ENCODE measurements at places on chromosomes 1 and 21. TPM values are rescaled to one million over a fixed set of nuclear protein-coding genes. Genes with fewer than 3 reads are reported as not detected.

- no peak for DNase-seq
Observed at GRCh38 chr1:88595355-88596002, 88.6 kb upstream of the PKN2 start.

Gene LCE1E
- not detected for polyA plus RNA-seq

GRCh38 chr1:219171192-219171935 is 2.3 kb upstream of the LYPLAL1 start:
- DNase-seq: no peak

DNA sequence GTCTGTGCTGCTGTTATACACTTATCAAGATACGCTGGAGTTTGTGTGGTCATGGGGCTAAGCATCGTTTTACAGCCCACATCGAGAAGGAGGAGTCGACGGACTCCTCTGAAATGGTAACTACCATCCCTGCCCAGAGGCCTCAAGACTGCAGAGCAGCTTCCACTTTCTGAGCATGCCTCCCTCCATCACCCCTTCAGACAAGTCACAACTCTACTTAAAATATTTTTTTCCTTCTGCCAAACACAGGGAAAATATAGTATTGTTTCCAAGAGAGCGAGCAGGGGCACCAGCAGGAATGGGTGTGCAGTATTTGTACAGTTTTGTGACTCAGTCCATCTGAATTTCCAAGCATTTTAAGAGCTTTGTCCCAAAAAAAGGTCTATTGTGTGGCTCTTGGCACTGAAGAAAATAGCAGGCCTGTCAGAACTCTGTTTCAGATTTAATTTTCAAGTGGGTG is 14.1 kb downstream of the EVA1C start:
- DNase-seq: no peak

DNA sequence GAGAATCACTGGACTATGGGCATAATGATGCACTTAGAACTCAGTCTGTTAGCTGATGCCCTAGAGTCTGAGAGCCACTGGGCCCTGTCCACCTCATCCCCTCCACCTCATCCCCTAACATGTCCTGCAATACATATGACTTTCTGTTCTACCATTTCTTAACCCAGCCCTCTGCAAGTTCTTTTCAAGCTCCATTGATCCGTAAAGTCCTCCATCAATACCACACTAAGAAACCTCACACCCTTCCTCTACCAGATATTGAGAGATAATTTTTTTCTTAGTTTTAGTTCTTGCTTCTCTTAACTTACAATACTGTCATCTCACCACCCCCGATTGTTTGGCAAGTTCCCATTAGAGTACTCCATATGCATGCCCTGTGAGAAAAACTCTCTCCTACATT is 22.1 kb downstream of the FCRL4 start:
- no peak for DNase-seq

GRCh38 chr1:28208818-28209441 is 23.9 kb downstream of the DNAJC8 start:
- peak; percentile 59 for DNase-seq

Gene S100A13
- 17.1 TPM for polyA plus RNA-seq

DNA sequence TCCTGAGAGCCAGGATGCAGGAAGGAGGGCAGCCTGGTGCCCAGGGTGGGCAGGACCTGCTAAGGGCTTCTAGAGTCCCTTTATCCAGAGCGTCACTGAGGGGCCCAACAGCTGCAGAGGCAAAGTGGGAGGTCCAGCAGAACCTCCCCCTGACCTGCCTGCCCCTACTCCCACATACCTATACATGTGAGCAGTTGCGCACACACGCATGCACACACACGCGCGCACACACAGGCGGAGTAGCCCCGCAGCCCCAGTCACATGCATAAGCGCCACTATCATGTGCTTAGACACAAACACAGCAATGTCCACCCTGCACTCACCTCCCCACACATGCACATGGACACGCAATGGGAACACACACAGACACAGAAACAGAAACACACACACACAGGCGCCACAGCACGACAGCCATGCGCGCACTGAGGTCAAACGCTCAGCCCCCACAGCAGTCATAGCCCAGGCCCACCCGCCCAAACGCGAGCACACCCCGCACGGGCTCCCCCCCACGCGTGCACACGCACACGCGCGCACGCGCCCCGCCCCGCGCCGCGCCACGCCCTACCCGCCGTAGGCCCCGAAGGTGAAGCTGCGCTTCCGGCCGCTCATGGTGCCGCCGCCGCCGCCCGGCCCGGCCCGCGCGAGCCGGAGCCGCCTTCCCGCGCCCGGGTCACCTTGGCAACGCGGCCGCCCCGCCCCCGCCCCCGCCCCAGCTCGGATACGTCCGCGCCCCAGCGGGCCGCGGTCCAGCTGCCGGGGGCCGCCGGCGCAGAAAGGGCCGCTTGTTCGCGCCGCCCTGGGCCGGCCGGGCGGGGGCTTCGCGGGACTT is 17.7 kb downstream of the RAP1GAP start:
- DNase-seq: peak; percentile 96

Gene GJB3
- polyA plus RNA-seq: not detected

DNA sequence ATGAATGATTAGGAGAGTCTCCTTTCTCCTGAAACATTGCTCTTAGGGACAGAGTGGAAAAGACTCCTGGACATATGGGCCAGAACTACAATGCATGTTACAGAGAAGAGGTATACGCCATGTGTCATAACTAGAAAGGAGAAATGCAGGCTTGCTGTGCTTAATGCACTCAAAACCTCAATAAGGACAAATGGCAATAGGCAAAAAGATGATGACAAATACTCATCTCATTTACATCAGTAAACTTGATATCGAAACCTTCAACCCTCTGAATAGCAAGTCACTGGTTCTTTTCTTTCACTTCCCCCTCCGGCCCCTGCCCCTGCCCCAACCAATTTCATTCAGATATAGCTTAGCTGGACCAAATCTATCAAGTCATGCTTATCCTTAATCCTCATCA is 1.9 kb upstream of the GPR88 start:
- no peak for DNase-seq

Gene TSSK3
- polyA plus RNA-seq: 0.28 TPM

Gene MIXL1
- not detected for polyA plus RNA-seq

- DNase-seq: no peak
Observed at GRCh38 chr21:46036696-46037330, 55.2 kb downstream of the COL6A1 start.

Gene ATP1A4
- not detected for polyA plus RNA-seq

GRCh38 chr1:185991266-185991665 is 257.1 kb downstream of the HMCN1 start:
- no peak for DNase-seq

DNA sequence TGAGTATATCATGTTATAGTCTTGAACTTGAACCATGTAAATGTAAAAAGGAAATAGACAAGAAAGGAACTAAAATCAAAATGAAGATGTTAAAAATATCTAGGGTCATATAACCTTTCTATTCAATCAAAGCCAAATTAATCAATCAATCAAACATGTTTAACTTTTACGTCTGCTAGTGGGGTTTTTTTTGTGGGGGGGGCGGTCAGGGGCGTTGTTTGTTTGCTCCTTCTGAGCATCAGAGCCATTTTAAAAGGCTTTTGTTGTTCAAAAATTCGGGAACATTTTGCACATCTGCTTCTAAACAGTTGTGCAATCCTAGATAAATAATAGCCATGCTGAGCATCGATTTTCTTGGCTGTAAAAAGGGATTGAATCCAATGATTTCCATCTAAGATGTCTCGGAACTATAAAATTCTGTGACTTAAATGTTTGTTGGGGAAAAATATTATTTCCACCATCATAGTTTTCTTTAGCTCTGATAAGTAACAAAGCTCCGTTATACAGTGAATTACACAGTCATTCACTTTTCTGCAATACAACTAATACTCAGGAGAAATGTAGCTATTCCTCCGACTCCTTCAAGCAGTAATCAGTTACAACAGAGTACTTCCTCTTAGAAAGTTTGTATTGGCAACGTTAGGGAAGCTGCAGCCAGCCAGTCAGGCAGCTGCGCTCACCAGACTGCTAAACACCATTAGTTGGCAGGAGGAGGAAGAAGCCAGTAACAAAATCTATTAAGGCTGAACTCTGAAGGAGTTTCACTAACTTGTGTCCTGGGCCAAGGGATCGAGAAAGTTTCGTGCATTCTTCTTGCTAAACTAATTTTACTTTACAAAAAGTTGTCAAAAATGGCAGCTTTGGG is 2.2 kb downstream of the SPATA6 start:
- DNase-seq: no peak

DNA sequence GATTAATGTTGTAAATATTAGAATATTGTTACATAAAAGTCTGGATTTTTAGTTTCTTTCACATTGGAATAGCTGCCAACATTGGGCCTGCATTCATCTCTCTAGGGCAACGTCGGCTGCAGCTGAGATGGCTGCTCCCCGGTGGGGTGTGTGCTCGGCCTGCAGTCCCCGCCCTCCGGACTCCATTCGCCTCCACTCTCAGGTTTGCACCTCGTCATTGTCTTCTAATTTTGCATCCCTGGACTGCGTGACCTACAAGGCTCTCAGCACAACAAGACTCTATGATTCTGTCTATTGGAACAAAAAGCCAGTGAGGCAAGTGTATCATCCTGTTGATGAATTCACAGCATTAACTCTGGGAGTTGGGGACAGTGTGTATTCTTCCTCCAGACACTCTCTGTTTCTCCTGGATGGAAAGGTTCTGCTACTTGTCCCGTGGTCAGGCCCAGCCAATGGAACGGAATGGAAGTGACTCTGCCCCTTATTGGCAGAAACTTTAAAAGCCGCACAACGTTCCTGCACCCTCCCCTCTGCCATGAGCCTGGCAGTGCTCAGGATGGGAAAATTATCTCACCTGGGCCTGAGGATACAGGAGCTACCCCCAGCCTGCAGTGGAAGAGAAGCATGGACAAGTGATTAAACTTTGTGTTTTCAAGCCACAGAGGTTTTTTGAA is 105.0 kb upstream of the SAMD11 start:
- no peak for DNase-seq

DNA sequence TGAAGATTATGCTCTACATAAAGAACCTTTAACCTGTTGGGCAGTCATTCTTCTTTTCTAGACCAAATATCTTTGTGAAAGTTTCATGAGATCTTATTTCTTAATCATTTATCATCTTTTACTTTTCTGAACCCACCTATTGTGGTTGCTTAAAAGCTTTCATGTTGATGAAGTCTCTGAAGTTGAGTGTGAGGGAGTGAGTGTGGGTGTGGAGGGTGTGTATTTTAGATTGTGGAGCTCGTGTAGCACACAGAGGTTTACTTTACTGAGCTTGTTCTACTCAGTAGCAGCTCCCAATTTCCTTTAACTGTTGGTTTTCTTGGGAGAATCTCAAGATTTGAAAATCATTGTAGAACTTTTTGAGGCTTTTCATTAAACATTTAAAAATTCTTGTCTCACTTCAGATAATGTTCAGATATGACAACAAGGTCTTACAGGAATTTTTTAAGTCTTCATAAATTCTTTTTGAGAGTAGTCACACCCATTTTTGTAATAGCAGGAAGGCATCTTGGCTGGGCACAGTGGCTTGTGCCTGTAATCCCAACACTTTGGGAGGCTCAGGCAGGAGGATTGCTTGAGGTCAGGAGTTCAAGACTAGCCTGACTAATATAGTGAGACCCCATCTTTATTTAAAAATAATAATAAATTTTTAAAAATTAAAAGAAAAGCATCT is 17.0 kb downstream of the SRRM1 start:
- DNase-seq: no peak

- no peak for DNase-seq
Observed at GRCh38 chr1:221963742-221964141, 221.9 kb upstream of the DUSP10 start.

- peak; percentile 81 for DNase-seq
Observed at GRCh38 chr1:9196129-9197040, 38.2 kb upstream of the H6PD start.

DNA sequence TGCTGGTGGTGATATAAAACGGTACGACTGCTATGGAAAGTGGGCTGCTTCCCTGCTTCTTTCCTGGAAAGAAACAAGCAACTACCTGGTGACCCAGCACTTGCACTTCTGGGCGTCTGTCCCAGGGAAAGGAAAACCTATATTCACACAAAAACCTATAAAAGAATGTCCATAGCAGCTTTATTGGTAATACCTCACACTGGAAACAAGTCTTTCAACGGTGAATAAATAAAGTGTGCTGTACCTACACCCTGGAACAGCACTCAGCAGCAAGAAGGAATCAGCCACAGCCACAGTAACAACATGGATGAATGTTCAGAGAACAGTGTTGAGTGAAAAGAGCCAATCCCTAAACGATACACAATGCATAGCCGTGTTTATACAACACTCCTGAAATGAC is 19.9 kb downstream of the SLC19A1 start:
- no peak for DNase-seq

DNA sequence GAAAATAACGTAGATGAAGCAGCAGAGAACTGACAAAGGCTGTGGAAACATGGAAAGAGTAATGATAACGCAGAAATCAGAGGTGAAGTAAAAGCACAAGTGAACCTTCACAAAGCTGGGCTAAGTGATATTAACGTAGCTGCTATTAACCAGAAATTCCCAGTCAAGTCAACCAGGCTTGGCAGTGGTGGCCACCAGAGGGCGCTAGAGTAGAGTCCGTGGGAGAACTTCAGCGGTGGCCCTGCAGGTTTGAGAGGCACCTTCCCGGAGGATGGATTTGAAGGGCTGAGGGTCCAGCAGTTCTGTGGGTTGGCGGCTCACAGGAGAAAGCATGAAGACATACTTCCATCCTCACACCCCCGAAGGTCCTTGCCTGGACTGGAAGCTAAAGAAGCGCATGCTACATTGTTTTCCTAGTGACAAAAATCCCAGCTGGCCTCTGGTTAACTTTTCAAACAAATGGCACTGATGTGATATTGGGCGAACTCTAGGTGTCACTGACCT is 81.7 kb upstream of the ZNF648 start:
- peak; percentile 75 for DNase-seq

DNA sequence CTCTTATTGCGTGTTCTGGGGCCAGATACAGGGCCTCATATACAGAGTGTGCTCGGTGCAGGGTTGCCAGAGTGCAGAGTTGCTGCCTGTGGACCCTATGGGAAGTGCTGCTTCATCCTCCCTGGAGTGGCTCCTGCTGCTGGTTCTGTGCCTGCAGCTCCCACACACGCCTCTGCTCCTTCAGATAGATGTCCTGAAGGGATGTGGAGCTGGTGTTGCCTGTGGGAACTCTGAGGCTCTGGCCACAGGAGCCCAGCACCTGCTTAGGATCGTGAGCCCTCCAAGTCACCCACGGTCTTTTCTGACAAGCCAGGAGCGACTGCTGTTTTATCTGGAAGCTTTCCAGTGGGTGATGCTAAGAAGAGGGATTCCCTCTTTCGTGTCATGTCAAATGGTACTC is 120.5 kb downstream of the CAMTA1 start:
- DNase-seq: no peak

DNA sequence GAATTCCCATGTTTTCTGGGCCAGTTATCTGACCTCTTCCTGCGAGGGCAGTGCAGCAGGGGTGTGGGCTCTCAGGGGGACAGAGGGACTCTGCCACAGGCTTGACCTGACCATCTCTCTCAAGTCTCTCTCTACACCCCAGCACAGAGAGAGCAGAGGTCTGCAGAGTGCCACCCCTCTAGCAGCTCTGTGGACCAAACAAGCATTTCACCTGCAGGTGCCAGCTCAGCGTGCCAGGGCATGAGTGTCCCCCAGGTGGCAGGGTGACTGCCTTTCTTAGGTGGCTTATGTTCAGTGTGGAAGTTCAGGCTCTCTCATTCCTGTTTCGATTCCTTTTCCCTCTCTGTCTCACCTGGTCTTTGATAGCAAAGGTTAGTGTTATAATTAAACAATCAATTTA is 191.3 kb downstream of the CACNA1E start:
- DNase-seq: no peak

GRCh38 chr21:32537569-32537881 is 47.8 kb downstream of the TCP10L start:
- no peak for DNase-seq

Measured in SK-N-SH (cell line).